Endodermal cell (in vitro differentiated cells): ENCODE measurements at places on chromosomes 2 and 18.

DNA sequence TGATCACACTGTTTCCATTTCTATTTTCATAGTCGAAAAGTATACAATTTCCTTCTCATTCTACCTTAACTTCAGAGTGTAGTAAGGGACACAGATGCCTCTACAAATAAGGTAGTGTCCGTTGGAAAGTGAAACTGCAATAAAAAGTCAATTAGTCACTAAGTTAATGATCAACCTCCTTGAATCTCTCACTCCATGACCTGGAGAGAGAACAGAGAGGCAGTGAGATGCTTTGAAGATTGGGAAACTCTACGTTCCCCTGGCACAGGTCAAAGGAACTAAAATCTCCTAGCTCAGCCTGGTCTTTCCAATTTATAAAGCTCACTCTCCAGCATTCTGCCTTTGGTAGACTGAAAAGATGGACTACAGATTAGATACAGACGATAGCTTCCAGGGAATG is 153.8 kb upstream of the ACAA2 start:
- no peaks in the 10 kb centered on the region for H3K27me3 ChIP-seq
- no peak overlapping the region for H3K4me3 ChIP-seq
- H3K4me1 ChIP-seq: peaks cover 28% of the 10 kb centered on the region
- no peak overlapping the region for H3K27ac ChIP-seq
- no peak for DNase-seq

- no peaks in the 10 kb centered on the region for H3K36me3 ChIP-seq
- no peak overlapping the region for H3K4me3 ChIP-seq
- no peak overlapping the region for H3K27ac ChIP-seq
These were observed 355.6 kb upstream of the PIK3C3 start for GRCh38 chr18:41599466-41599865.

GRCh38 chr2:235493402-235493774 is 455 bp upstream of the AGAP1 start:
- H3K27ac ChIP-seq: no peak overlapping the region
- no peaks in the 10 kb centered on the region for H3K36me3 ChIP-seq
- peak overlapping the region; percentile 82 for H3K4me3 ChIP-seq
- DNase-seq: no peak
- H3K4me1 ChIP-seq: no peaks in the 10 kb centered on the region

DNA sequence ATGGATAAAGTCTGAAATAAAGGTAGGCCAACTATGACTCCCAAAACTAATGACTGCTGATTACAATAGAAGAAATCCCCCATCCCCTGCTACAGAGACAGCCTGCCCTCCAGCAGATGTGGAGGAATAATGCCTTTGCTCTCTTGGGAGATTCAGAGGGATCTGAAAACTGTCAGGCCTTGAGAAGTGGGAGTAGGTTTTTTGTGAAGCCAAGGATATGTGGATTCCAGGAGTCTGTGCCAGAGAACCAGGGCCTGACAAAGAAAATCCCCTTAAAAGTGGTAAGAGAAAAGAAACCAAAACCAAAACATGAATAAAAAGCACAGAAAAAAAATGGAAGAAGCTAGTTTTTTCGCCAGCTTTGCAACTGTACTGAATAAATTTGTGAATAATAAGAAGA is 397.6 kb downstream of the ZNF521 start:
- peaks cover 3% of the 10 kb centered on the region for H3K27me3 ChIP-seq
- H3K36me3 ChIP-seq: no peaks in the 10 kb centered on the region
- peaks cover 11% of the 10 kb centered on the region for H3K4me1 ChIP-seq
- H3K4me3 ChIP-seq: no peak overlapping the region
- H3K27ac ChIP-seq: peak overlapping the region; percentile 5

DNA sequence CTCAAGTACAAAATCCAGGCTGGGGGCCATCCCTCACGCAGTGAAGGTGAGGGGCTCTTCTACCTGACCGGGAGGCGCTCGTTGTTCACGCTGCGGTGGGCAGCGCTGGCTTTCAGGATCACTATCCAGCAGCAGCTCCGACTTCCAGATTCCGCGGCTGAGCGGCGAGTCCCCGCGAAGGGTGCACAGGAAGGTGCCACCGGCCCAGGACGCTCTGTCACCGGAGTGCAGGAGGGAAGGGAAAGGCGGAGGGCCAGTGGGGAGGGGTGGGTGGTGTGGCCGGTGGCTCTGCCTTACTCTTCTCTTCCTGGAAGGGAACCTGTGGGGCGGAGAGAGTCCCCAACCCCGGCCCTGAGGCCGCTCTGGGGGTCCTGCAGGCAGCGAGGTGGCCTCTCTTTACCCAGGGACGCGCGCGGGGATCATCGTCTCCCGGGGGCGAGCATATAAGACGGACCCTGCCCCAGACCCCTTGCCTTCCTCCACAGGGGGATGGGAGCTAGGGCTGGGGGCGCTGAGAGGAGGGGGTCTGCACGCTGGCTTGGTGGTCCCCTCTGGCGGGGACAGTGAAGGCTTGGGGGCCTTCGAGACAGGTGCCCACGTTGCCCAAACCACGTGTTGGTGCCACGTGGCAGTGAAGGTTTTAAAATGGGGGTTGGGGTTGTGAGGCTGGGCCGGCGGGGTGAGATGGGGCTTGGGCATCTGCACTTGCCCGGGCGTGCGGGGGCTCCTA is 26.9 kb upstream of the HS6ST1 start:
- DNase-seq: peak; percentile 35
- no peaks in the 10 kb centered on the region for H3K36me3 ChIP-seq
- H3K27me3 ChIP-seq: no peaks in the 10 kb centered on the region
- H3K4me3 ChIP-seq: no peak overlapping the region
- H3K4me1 ChIP-seq: no peaks in the 10 kb centered on the region

- no peak overlapping the region for H3K27ac ChIP-seq
- H3K27me3 ChIP-seq: no peaks in the 10 kb centered on the region
- H3K4me1 ChIP-seq: no peaks in the 10 kb centered on the region
- peak; percentile 73 for DNase-seq
- peaks cover 11% of the 10 kb centered on the region for H3K36me3 ChIP-seq
These were observed 50.1 kb downstream of the THUMPD2 start for GRCh38 chr2:39728941-39729351.

GRCh38 chr2:6233993-6234392 is 541.8 kb downstream of the SOX11 start:
- peak overlapping the region; percentile 89 for H3K27ac ChIP-seq
- no peak for DNase-seq
- H3K4me1 ChIP-seq: no peaks in the 10 kb centered on the region
- no peaks in the 10 kb centered on the region for H3K27me3 ChIP-seq

DNA sequence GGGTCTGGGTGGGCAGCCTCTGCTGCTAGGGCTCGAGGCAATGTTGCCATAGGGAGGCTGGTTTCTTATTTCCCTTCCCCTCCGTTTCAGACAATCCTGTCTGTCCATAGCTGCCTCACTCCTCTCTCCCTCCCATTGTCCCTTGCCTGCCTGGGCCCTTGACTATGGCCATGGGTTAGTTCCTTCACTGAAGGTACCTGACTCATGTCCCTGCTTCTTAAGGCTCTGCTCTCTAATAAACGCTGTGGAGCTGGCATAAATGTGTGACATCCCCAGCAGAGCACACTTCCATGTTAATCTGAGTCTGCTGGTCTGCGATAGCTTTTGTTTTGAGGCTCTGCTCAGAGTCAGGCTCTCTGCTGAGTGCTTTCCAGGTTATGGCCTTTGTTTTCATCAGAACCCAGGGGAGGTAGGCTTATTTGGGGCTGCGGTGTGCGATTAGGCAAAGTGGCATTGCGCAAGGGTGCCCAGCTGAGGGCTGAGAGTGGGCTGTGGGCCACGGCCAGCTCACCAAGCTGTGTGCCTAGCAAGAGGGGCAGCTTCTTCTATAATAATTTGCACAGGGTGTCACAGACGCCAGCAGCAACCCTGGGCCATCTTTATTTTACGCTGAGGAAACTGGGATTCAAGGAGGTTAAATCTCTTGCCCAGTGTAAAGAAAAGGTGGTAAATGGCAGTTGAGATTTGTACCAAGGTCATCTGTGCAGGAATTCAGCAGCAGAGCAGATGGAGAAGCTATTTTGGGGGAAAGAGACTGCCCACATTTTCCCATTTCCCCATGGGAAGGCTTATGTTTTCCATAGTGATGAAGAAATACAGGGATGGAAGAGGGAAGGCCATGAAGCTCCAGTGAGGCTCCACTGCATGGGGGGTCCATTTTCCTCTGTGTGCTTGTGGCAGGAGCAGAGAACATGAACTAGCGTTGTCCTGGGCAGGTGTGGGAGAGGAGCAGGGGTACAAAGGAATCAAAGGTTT is 25.6 kb downstream of the MRPL33 start:
- H3K36me3 ChIP-seq: no peaks in the 10 kb centered on the region
- H3K27me3 ChIP-seq: no peaks in the 10 kb centered on the region
- no peak overlapping the region for H3K4me3 ChIP-seq
- DNase-seq: no peak
- H3K27ac ChIP-seq: no peak overlapping the region
- no peaks in the 10 kb centered on the region for H3K4me1 ChIP-seq

DNA sequence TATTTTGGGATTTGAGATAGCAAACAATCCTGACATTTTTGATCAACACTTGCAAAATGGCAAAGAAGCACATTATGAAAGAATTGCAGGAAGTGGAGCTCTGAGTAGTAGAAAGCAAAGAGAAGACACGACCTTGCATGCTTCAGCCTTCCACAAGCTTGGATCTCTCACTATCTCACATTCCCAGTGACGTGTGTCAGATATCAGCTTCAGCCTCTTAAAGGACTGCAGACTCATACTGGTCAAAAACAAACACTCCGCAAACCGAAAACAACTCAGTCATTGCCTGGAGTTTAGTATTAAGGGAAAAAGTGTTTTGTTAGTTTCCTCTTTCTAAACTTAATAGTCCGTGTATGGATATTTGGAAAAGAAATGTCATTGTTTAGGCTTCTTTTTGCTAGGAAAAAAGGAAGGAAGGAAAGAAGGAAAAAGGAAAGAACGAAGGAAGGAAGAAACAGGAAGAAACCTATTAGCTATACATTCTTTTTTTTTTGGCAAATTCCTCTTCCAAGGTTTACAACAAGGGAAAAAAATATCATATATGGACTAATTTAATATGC is 32.6 kb upstream of the SLC40A1 start:
- peak; percentile 63 for DNase-seq
- peak overlapping the region; percentile 7 for H3K4me3 ChIP-seq
- peaks cover 10% of the 10 kb centered on the region for H3K4me1 ChIP-seq
- no peaks in the 10 kb centered on the region for H3K36me3 ChIP-seq
- no peak overlapping the region for H3K27ac ChIP-seq
- no peaks in the 10 kb centered on the region for H3K27me3 ChIP-seq

- no peaks in the 10 kb centered on the region for H3K4me1 ChIP-seq
- H3K27me3 ChIP-seq: no peaks in the 10 kb centered on the region
- H3K4me3 ChIP-seq: no peak overlapping the region
- H3K27ac ChIP-seq: no peak overlapping the region
- no peak for DNase-seq
- no peaks in the 10 kb centered on the region for H3K36me3 ChIP-seq
These were observed 366.3 kb downstream of the NYAP2 start for GRCh38 chr2:225765820-225766219.

GRCh38 chr2:2871480-2872308 is 505.9 kb downstream of the EIPR1 start:
- no peaks in the 10 kb centered on the region for H3K27me3 ChIP-seq
- no peaks in the 10 kb centered on the region for H3K36me3 ChIP-seq
- no peak overlapping the region for H3K27ac ChIP-seq
- DNase-seq: peak; percentile 22
- H3K4me3 ChIP-seq: no peak overlapping the region

DNA sequence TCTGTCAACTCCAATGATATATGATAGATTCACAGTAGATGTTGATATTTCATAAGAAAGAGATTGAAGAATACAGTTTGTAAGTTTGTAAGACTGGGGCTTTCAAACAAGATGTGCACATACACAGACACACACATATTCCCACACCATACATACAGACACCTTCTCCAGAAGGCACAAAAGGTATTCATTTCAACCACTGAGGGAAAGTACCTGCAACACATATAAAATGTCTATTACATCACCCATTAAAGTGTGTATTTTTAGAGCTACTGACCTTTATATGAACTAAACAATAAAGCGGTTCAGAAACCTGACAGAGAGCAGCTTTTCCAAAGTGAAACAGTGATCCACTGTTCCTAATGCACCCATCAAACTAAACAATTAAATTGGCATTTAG is 53.3 kb downstream of the CCDC148 start:
- DNase-seq: no peak
- no peak overlapping the region for H3K4me3 ChIP-seq
- no peak overlapping the region for H3K27ac ChIP-seq
- H3K36me3 ChIP-seq: no peaks in the 10 kb centered on the region
- no peaks in the 10 kb centered on the region for H3K4me1 ChIP-seq
- no peaks in the 10 kb centered on the region for H3K27me3 ChIP-seq

- no peaks in the 10 kb centered on the region for H3K36me3 ChIP-seq
- peaks cover 3% of the 10 kb centered on the region for H3K4me1 ChIP-seq
These were observed 7.9 kb upstream of the LBH start for GRCh38 chr2:30223413-30223874.

- no peaks in the 10 kb centered on the region for H3K36me3 ChIP-seq
- no peak overlapping the region for H3K27ac ChIP-seq
- H3K27me3 ChIP-seq: no peaks in the 10 kb centered on the region
- H3K4me3 ChIP-seq: no peak overlapping the region
- H3K4me1 ChIP-seq: no peaks in the 10 kb centered on the region
These were observed 332.0 kb downstream of the SLC4A3 start for GRCh38 chr2:219959471-219959870.

DNA sequence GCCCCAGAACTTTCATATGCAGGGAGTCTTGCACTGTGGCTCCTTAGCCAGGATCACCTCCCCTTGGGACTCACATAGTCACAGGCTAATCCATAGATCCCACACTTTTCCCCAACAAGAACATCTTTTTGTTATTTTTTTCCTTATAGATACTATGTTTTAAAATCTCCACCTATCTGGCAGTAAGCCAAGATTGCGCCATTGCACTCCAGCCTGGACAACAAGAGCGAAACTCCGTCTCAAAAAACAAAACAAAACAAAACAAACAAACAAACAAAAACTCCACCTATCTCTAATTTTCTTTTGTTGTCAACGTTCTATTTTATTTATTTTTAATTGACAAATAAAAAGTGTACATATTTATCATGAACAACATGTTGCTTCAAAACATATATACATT is 141.7 kb downstream of the PDE11A start:
- no peak overlapping the region for H3K4me3 ChIP-seq
- H3K36me3 ChIP-seq: no peaks in the 10 kb centered on the region
- H3K27me3 ChIP-seq: no peaks in the 10 kb centered on the region

DNA sequence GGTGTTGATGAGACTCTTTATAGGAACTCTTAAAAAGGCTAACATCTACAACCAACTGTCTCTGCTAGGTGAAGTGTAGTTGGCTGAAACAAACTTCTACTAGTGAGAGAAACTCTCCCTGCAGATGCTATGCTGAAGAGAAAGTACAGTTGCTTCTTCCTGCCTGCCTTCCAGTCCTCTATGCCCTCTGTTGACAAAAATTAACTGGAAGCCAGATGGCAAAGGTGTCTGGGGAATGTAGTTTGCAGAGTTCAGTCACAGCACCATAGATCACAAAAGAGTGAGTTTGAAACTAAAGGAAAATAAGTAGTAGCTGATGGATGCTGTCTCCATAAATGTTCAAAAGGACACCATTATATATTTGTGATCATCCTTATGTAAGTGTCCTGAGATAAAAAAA is 958.8 kb upstream of the NRXN1 start:
- no peak for DNase-seq
- no peaks in the 10 kb centered on the region for H3K4me1 ChIP-seq
- no peak overlapping the region for H3K27ac ChIP-seq
- H3K4me3 ChIP-seq: no peak overlapping the region
- H3K36me3 ChIP-seq: no peaks in the 10 kb centered on the region

- peak; percentile 87 for DNase-seq
- H3K27me3 ChIP-seq: no peaks in the 10 kb centered on the region
- H3K27ac ChIP-seq: peak overlapping the region; percentile 75
- H3K4me1 ChIP-seq: peaks cover 8% of the 10 kb centered on the region
- no peaks in the 10 kb centered on the region for H3K36me3 ChIP-seq
These were observed 11.7 kb upstream of the SEMA4C start for GRCh38 chr2:96881349-96882195.
